Panc1 (cell line): ENCODE measurements at places on chromosomes 1 and 21. TPM values are rescaled to one million over a fixed set of nuclear protein-coding genes. Genes with fewer than 3 reads are reported as not detected.

The GPX7 gene
- total RNA-seq, result 11.2 TPM

The ZBTB37 gene
- 11.6 TPM for total RNA-seq

The NUDT4B gene
- 0.59 TPM for total RNA-seq

The SMYD2 gene
- 31.0 TPM for total RNA-seq

The NBL1 gene
- 191 TPM for total RNA-seq

The C1orf21 gene
- 0.15 TPM for total RNA-seq

The SFN gene
- total RNA-seq, result 188 TPM

The CGN gene
- 10.2 TPM for total RNA-seq

The PALMD gene
- 0.05 TPM for total RNA-seq

The POLR3C gene
- 35.1 TPM for total RNA-seq

The TMEM51 gene
- 25.8 TPM for total RNA-seq
